ENCODE measurements at places on chromosomes 7 and 10. TPM values are rescaled to one million over a fixed set of nuclear protein-coding genes. Genes with fewer than 3 reads are reported as not detected.

DNA sequence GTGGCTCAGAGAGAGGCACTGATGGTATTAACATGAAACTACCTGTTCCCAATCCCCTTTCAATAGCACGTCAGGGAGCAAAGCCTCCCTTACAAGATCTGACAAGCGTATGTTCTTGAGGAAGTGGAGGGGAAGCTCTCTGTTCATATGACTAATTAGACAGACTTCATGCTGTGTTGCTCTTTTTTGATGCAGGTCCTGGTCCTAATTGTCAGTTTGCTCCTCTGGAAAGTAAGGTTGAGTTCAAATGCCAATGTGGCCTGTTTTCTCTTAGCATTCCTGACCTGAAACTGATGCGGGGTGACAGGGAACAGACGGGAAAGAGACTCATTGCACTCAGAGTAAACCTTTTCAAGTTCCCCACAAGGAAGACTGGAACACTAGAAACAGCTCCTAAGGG, 27.0 kb upstream of the TBX20 start:
- no peak for DNase-seq

DNA sequence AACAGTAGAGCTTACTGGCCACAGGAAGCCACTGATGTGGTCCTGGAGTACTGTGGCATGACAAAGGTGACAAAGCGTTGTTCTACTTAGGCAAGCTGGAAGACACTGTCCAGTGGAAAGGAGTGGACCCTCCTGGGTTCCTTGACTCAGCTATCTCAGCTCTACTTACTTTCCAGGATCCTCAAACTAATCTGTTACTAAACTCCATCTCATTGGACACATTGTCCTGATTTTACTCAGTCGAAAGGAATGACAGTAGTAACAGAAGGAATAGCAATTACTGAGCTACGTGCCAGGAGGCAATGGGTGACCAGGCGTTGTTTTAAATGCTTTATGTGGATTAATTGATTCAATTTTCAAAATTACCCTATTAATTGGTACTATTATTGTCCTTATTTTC, 41.6 kb downstream of the ABLIM1 start:
- no peak for DNase-seq

DNA sequence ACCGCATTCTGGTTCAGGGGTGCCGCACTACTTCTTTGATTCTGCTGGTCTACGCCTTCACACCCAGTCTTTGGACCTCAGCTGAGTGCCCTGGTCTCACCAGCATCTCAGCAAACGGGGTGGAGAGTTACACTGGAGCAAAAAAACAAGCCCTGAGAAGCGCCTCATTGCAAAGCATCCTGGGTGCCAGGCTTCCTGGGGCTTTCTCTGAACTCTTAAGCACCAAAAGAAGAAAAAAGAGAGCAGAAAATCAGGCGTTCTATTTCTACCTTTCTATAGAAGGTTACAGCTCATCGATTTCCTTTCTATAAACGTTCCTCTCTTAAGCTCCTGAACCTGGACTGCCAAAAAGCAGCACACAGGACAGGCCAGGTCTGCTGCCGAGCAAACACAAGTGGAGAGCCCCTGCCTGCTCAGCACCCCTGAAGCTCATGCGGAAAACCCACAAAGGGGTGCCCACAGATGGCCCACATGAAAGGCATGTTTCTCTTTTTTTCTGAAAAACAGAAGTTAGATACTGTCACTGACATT, 217.9 kb downstream of the SFMBT2 start:
- DNase-seq = no peak

GRCh38 chr10:1376384-1376945, 320.3 kb downstream of the WDR37 start:
- no peak for DNase-seq

TMEM236 gene
- total RNA-seq = 0.11 TPM

TAS2R3 gene
- 0.46 TPM for total RNA-seq

NOM1 gene
- total RNA-seq = 25.1 TPM

HTR5A gene
- not detected for total RNA-seq

STEAP1 gene
- total RNA-seq = 18.6 TPM

ANKRD30A gene
- not detected for total RNA-seq

CYP26C1 gene
- total RNA-seq = 0.33 TPM

SLC13A1 gene
- total RNA-seq = not detected

RGS10 gene
- total RNA-seq = 23.3 TPM

Measured in pulmonary artery endothelial cell (primary cell).